ENCODE measurements at places on chromosomes 12 and 14.

DNA sequence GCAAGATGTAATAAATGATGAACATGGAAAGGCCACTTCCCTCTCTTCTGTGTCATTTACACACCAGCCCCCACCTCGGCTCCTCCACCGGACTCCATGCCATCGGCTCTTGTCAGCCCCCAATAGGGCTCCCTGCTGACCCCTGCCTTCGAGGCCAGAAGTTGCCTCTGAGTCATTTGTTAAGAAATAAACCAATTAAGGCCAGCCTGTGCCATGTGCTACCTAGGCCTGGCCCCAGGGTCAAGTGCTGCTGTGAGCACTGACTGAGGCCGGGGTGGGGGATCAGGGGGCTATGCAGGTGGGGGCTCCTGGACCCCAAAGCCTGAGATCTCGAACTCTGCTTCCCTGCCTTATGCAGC lies 53.2 kb downstream of the TESC start:
- no peak for DNase-seq

GRCh38 chr12:2094597-2094996 lies 41.8 kb downstream of the CACNA1C start:
- no peak for DNase-seq

DNA sequence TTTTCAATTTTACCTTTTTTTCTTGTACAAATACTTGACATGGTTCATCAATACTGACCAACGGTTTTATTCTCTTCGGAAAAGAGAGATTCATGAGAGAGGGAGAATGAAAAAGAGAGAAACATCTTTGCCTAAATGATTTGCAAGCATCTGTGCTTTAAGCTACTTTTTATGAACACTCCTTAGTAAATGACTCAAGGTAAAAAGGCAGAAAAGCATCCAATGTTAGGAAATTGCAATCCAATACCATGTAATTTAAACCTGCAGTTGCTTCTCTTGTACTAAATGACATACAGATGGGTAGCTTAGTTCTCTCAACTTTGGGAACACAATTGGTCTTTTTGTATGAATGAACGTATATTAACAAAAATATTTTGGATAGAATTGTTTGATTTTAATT lies 46.1 kb downstream of the MSRB3 start:
- no peak for DNase-seq

DNA sequence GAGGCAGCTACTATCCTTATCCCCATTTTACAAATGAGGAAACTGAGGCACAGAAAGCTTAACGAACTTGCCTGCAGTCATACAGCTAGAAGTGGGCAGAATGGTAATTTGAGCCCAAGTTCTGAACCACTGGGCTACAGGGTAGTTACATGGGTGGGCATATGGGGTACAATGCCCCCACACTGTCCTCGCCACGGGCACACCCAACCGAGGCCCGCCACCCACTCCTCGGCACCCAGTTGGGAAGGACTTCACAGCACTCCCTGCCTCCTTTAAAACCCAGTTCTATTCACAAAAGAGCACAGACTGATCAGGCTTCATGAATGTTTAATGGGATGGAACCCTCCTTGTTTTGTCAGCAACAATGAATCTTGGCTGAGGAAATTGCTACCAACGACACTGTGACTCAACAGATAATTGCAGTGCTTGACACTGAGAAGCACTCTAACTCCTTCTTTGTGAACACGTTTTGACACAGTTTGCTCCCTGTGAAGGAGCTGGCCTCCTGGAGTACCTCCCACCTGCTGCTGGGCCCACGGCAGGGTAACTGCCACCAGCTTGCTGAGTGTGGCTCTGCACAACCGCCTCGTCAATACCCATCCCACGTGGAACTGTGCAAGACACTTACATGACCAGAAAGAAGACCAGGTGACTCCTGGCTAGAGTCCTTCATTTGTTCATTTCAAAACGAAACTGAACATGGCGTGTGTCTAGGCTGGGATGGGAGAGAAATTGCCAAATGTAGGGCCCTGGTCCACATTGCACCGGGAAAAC lies 63.5 kb downstream of the CLMN start:
- no peak for DNase-seq

- DNase-seq = no peak
These were observed 65.9 kb upstream of the C14orf180 start for GRCh38 chr14:104513641-104514046.

DNA sequence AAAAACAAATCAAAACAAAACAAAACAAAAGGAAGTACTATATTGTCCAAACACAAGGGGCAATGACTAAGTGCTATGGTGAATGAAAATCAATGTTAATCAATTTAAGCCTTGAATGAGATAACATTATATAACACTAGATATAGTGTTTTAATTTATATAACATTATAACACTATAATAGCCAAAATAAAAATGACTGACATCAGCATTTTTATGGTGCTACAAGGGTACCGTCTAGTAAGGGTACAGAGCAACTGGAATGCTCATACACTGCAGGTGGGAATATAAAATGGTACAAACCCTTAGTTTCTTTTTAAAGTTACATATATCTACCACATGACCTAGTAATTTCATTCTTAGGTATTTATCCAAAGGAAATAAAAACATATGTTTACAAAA lies 5.7 kb downstream of the NEDD8 start:
- DNase-seq = no peak

Data from activated CD8-positive, alpha-beta memory T cell treated with anti-CD3 and anti-CD28 coated beads for 1 hour (primary cell).